ENCODE measurements at places on chromosomes 2 and 18.

DNA sequence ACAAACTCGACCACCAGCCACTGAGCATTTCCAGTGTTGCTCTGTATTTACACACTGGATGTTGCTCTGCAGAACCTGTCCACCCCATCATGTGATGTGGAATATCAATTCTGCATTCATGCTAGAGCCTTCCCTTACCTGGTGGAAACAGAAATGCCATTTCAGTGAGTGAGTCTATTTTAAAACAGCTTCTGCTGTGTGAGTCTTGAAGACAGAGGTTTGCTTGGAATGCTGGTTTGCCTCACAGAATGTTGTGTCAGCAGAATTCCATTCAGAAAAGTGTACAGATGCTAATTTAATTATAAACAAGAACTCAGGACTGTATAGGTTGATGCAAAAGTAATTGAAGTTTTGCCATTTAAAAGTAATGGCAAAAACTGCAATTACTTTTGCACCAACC, 118.3 kb downstream of the MAP3K20 start:
- DNase-seq, result no peak

DNA sequence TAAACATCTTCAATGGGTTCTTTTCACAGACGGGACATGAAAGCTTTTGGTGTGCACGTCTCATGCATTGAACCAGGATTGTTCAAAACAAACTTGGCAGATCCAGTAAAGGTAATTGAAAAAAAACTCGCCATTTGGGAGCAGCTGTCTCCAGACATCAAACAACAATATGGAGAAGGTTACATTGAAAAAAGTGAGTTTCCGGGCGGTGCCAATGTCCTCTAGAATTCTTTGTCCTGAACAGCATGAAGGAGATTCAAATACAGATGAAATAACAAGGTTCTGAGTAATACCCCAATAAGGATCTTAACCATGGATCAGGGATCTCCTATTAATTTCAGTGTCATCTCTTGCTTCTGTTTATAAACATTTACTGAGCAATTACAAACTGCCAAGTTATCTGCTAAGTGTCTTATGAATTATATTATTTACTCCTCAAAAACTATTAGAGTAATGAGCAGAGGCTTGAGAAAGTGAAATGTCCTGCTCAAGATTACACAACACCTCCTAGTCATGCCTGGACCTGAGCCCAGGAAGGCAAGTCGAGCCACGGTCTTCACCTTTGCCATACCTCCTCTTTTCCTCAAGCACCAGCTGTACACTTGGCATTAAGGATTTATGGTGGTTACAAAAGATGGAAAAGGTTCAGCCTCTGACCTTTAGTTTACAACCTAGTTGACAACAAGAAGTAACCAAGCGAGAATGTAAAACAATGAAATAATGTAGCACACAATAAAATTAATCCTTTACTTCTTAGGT, 22.6 kb downstream of the DHRS9 start:
- DNase-seq, result peak; percentile 28

DNA sequence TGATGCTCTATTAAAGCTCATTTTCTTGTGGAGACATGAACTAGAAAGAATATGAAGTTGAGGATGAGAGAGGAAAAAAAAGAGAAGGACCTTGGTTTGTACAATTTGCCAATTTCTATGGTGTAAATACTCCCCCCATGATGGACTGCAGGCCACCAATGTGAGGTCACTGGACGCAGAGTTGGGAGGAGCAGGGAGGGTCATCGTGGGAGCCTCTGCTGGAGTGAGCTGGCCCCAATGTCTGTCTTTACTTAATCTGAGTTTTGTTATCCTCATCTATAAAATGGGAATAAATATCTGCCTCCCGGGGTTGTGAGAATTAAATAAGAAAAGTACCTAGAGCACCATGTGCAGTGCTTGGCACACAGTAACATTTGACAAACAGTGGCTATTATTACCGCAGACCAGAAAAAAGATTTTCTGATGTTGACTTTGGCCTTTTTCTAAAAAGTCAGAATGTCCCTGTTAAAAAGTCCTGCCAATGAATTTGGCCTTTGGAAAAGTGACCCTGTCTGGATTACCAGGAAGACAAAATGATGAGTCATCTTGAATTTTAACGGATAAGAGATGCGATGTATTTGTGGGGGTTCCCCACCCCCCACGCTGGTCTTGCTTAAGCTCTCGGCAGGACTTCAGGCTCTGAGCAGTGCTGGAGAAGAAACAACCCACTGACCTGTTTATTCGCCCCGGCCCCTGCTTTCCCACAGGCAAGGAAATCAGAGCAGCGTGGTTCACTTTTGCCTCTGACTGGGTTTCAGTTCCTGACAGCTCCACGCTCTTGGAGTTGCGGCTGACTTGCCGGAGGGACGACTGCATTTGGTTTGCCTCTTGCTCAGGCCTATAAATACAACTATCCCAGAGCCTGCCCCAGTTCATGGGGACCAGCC, 50.3 kb upstream of the FOSL2 start:
- peak; percentile 92 for DNase-seq

DNA sequence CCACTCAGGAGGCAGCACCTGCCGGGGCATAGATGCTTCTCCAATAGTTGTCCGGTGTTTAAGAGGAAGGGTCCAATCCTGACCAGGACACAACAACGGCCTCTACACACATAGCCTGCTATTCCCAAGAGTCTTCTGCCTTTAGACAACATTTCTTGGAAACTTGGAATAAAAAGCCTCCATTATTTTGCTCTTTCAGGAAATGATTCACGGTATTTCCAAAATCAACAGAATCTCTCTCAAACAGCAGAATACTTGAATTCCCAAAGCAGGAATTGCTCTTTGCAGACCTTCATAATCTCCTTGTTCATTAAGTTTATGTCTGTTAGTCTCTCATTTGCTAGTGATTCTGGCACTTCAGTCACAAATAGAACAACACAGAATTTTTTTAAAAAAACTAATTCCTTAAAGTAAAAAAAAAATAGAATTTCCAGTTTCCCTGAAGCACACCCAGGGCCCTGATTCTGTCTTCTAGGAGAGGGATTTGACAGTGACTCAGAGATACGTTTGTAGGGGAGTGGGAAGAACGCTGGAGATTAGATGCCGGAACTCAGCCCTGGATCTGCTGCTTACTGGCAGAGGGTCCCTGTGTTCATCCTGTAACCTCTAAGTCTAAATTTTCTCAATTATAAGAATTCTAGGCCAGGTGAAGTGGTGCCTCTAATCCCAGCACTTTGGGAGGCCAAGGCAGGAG, 74.7 kb downstream of the NAB1 start:
- no peak for DNase-seq

DNA sequence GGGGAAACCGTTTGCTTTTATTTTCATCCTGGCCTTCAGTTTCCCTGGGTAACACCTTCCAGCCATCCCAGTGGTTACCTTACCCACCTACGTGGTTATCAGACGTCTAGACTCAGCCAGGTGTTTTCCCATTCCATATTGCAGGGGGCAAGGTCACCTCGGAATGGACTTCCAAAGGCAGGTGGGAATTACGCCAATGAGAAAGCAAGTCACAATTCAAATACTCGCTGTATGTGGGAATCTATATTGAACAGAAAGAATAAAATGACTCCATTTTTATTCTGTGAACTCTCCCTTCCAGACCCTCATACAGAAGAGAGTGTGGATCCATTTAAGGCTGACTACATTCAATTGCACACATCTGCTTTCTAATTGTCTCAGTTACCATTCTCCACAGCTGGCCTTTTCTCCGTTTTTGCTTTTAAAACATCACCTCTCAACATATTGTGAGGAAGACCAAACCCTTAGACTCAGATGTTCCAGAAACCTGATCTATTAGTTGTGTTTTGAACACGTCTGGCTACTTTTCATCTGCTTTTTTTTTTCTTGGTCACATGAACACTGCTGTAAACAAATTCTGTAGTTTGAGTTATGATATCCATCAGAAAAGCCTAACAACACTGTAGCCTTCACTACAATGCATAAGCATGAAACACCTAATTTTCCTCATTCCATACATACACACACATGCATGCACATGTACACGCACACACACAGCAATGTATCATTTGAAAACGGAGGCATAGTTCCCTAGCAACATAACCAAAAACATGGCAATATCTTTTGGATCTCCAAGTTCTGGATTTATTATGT, 59.8 kb downstream of the BCL2 start:
- DNase-seq, result no peak

DNA sequence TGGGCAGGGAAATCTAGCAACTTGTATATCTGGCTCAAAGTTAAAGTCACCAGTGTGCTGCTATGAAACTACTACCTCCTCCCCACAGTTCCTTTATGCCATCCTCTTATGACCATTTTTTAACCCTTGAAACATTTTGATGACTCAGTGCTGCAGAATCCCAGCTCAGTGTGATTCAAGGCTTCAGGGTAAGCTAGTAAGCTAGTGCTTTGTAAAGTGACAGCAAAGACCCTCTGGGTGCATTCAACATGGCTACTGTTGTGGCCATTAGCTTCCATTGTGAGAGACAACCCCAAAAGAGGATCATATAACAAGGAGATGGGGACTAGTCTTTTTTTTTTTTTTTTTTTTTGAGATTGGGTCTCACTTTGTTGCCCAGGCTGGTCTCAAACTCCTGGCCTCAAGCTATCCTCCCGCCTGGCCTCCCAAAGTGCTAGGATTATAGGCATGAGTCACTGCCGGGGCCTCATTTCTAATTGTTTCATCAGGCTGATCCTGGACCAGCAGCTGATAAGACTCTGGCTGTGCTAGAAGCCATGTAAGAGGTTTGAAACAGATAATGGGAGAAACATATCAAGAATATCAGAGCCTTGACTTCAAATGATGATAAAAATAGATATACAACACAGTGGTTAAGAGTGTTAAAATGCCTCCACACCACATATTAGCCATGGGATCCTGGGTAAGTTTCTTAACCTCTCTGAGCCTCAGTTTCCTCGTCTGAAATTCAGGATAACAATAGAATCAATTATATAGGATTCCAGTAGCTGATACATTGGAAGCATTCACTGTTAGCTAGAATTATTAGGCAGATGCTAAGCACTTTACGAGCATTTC, 65.7 kb upstream of the RTN4 start:
- no peak for DNase-seq

DNA sequence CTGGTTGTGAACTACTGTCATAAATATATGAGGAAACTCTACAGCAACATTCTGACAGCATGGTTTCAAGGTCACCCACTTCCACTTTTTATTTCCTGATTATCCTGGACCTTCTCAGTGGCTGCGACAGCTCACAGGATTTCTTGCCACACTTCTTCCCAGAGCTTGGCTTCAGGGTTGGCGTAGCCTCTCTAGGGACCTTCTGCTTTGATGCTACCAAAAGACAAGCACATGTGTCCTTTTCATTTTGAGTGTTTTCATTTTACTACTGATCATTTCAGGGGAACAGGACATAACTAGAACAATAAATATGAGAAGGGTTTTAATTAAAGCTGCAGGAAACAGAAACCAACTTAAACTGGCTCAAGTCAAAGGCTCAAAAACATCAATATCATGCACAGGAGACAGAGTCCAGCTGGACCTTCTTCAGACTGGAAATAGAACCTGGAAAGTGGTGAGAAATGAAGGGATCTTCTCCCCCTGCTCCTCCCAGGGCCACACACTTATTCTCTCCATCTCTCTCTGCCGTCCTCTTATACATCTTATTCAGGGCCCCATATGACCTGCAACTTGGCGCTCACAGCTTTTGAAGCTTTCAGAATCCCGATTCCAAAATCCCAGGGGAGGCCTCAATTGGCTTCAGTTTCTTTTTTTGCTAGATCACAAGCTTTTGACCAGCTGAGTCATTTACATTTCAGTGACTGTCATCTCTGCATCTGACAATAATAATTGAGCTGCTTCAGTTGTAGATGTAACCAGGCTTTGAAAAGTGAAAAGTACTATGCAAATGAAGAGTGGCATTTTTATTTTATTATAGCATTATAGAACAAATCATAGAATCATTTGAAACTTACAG, 9.7 kb downstream of the VIT start:
- no peak for DNase-seq

GRCh38 chr2:225841314-225841713, 441.8 kb downstream of the NYAP2 start:
- no peak for DNase-seq

- peak; percentile 37 for DNase-seq
Observed at GRCh38 chr2:237585590-237586221, 4.8 kb downstream of the RAB17 start.

- DNase-seq, result no peak
Observed at GRCh38 chr2:229780856-229781773, 66.8 kb upstream of the DNER start.

DNA sequence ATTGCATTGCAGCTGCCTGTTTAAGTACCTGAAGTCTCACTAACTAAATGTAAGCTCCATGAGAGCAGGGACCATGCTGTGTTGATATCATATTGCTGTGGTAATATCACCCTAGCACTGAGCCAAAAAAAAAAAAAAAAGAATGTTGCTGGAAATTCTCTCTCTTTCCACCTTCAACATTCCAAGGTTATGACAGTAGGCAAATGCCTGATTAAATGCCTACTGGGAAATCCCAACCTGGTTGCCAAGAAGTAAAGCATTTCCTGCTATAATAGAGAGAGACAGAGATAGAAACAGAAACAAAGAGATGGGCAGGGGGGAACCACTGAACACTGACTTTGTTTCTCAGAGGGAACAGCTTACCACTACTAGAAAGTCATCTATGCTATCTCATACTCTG, 1604.2 kb downstream of the LRP1B start:
- DNase-seq, result no peak

- no peak for DNase-seq
Observed at GRCh38 chr2:25401307-25402026, 59.7 kb upstream of the DNMT3A start.

- DNase-seq, result no peak
Observed at GRCh38 chr2:56522605-56523089, 338.9 kb downstream of the CCDC85A start.

- DNase-seq, result peak; percentile 25
Observed at GRCh38 chr2:240888890-240889573, 6.9 kb downstream of the MAB21L4 start.

- peak; percentile 70 for DNase-seq
Observed at GRCh38 chr2:96816836-96817702, 1.0 kb downstream of the CNNM3 start.

- DNase-seq, result no peak
Observed at GRCh38 chr2:64283641-64284361, 139.6 kb upstream of the PELI1 start.

DNA sequence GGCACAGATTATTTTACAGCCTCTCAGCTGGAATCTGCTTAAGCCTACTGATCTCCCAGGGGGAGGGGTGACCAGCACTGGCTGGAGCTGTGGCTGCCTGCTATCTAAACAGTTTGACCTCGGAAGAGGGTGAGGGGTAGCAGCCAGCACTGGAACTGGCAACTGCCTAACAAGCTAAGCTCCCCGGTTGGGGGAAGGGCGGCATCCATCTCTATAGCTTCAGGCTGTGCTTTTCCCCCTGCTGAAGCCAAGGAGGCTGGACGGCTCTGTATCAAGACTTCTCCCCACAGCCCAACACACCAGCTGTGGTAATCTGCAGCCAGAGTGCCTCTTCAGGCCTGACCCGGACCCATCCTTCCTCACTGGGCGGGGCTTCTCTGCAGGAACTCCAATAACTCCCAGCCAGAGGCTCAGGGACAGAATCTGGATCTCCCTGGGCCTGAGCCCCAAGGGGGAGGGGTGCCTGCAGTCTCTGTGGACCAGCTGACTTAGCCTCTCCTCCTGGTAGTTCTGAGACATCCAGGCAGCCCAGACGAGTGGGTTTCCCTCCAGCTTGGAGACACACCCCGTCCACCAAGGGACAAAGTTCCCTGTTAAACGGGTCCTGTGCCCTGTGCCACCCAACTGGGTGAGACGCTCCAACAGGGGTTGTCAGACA, 560.2 kb downstream of the LRP1B start:
- peak; percentile 68 for DNase-seq

- DNase-seq, result no peak
Observed at GRCh38 chr2:4272261-4272858, 569.0 kb downstream of the DCDC2C start.
